ENCODE measurements at places on chromosomes 4 and X. TPM values are rescaled to one million over a fixed set of nuclear protein-coding genes. Genes with fewer than 3 reads are reported as not detected.

The FGF13 gene
- total RNA-seq = 3.3 TPM

The GPR34 gene
- 1.4 TPM for total RNA-seq

The ANK2 gene
- 28.8 TPM for total RNA-seq

The CYTL1 gene
- 0.49 TPM for total RNA-seq

The OPRPN gene
- total RNA-seq = not detected

The FBXL5 gene
- 88.7 TPM for total RNA-seq

The RPS6KA6 gene
- 1.9 TPM for total RNA-seq

The RHOXF2B gene
- total RNA-seq = not detected

- no peak for DNase-seq
Measured at GRCh38 chr4:54992266-54992665, 133.1 kb downstream of the KDR start.

DNA sequence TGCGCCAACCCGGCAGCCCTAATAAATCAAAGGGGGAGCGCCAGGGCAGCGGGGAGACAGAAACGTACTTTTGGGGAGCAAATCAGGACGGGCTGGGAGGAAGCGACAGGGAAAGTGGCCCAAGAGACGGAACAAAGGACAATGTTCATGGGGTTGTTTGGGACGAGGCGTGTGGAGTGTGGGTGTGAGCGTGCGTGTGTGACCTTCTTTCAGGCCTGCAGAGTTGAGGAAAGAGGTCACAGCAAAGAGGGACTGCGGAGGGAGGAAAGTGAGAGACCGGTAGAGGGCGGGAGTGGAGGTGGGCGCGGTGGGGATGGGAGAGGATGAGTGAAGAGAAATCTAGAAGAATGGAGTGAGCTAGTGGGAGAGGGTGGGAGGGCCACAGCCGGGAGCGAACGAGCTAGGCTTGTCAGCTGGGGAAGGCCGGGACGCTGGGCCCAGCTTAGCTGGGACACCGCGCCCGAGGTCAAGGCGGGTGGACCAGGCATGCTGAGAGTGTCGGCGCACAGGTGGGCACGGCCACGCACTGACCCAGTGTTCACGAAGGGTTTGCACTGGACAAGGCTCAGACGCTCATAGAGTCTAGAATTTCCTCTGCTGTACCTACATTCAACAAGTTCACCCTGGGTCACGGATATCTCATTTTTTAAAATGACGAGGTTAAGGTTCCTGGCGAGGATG, 14.7 kb upstream of the PITX2 start:
- no peak for DNase-seq

DNA sequence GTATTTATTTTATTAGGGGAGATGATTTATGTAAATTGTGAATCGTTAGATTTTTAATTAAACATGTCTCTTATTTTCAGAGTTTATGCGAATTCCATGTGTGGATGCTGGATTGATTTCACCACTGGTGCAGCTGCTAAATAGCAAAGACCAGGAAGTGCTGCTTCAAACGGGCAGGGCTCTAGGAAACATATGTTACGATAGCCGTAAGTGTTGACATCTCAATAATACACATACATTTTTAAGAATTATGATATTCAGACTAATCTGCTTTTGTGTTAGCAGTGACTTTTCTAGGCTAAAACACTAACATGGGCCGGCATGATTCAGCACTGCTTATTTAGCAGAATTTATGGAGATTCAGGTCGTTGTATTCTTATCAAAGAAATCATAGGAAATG, 91.2 kb downstream of the RAP1GDS1 start:
- no peak for DNase-seq

DNA sequence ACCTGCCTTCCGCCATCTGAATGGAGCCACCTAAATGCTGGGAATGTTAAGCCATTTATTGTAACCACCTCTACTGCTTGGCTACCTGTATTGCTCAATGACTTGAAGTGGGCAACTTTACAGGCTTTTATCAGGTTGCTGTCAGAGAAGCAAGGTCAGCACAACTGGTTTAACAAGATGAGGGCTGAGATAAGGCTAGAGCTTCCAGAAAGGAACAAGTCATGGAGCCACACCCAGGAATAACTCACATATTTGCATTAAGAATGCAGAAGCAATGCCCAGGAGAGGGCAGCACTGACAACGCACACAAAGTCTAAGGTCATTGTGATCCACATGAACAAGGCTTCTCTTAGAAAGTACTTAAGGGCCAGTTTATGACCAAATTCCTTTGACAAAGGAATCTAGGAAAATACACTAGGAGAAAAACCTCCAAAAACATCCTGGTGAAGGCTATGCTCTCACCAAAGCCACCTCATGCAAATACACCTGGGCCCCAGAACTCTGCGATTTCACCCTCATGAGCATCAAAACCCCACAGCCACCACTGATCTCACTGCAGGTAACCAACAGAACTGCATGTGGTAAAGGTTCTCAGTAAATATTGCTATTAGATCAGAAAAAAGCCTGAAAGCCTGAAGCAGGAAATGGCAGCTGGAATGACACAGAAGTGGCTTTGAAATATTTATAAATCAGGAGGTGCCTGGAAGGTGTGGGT, 15.0 kb upstream of the STS start:
- no peak for DNase-seq

DNA sequence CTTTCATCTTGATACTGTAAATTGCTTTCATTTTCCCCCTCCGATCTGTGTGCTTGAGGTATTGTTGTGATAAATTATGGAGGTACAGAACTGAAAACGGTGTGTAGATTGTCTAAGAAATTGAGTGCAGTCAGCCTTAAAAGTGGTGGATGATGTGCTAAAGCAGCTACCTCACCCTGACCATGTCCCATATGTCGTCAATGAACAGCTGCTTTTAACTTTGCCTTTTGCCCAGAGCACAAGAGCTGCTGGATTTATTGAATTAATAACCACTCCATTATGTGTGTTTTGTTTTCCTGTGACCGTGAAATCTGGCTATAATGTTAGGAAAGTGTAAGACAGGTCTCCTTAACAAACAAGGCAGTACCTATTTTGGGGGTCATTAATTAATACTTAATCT, 581.9 kb upstream of the PITX2 start:
- no peak for DNase-seq

DNA sequence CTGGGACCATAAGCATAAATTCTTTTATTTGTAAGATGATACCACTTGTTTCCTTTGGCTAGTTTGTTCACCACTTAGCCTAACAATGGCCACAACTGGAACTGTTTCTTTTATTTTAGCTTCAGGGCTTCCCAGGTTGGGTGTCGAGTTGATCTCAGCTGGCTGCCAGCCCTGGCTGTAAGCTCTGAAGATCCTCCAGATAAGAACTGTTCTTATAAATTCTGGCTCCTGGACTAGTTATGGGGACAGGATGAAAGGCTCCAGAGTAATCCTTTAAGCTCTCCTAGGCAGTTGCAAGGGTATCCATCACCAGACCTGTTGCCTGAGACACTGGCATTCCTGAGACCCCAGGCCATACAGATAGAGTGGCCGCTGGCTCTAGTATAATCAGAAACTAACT, 129.4 kb upstream of the ACSL4 start:
- no peak for DNase-seq

DNA sequence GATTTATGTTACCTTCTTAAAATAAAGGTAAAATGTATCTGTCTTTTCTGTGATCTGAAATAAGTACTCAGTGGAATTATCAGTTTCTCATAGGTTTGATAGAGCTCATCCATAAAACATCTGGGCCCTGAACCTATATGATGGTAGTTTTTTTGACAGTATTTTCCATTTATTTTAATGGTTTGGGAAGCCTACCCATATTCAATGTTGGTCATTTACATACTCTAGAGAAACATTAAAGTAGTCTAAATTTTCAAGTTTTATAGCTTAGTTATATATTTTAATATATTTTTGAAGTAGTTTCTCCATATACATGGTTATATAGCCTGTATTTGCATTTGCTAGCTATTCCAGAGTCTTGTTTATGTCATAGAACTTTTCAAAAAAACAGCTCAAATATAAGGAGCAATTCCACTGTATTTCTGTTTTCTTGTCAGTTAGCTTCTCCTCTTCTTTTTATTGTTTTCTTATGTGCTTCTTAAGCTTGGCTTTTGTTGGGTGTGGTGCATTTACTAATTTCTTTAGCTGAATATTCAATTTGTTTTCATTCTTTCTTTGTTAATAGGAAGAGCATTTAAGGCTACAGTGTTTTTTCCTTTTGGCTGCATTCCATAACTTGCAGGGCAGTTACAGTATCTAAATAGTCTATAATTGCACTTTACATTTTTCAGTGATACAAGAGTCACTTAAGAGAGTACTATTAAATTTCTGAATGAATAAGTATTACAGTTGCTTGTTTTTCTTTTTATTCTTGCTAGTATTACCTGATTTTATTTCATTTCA, 181.4 kb downstream of the DKK2 start:
- no peak for DNase-seq

DNA sequence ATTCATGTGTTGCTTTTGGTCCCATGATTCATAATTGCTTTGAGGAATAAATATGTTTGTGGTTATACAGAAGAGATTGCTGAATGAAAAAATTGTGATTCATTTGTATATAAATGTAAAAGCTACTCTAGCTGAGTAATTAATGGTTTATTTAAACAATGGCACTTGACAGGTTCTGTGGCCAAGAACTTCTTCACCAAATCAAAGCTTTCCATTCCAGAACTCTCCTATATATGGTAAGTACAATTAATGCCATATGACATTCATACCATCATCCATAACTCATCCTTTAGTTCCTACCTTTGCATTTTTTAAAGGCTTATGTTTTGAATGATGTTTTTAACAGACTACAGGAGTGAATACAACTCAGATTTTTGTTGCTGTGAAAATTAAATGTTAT, 105.8 kb downstream of the REPS2 start:
- DNase-seq = no peak

- DNase-seq = no peak
Measured at GRCh38 chr4:107896646-107897045, 34.7 kb upstream of the CYP2U1 start.

GRCh38 chrX:9899640-9900111, 67.5 kb upstream of the CLDN34 start:
- no peak for DNase-seq

DNA sequence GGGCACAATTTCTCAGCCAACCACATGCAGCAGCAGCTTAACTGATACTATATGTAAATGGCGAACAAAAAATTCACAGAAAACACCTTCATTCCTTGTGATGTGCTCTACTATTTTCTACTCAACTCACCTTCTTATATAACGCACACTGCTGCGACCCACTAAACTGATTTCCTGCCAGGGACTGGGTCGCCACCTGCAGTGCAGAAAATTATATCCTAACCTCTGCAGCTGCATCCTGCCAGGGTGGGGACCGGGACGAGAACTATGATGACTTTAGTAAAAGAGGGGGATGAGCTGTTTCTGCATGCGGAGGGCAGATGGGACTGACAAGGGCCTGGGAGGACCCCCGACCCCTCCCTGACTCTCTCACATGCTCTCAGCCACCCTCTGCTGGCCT, 27.4 kb downstream of the ABLIM2 start:
- DNase-seq = no peak

DNA sequence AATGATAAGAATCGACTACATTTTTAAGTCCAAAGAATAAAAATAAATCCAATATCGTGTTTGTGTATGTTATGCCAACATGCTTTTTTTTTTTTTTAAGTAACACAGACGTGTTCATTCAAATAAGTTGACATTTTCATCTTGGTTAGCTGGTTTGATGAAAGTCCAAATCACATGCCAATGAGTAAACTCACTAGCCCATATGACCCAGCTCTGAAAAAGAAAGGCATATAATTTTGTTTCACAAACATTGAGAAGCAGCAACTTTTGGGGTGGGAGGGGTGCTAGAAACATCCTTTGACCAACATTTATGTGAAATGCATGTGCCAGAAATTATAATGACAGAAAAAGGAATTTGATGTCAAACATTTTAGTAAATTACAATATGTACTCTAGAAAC, 61.6 kb upstream of the SPP1 start:
- no peak for DNase-seq

DNA sequence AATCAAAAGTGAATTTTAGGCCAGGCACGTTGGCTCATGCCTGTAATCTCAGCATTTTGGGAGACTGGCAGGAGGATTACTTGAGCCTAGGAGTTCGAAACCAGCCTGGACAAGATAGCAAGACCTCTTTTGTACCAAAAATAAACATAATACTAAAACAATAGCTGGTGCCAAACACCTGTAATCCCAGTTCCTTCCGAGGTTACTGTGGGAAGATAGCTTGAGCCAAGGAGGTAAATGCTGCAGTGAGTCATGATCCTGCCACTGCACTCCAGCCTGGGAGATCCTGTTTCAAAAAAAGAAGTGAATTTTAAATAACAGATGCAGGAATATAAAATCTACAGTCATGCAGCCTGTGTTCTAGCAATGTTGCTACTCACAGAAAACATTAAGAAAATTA, 488.3 kb downstream of the PPARGC1A start:
- DNase-seq = no peak

- no peak for DNase-seq
Measured at GRCh38 chr4:140926672-140927071, 170.5 kb upstream of the TBC1D9 start.

GRCh38 chr4:145665773-145666172, 14.2 kb upstream of the C4orf51 start:
- no peak for DNase-seq

GRCh38 chrX:9164086-9164485, 130.2 kb upstream of the FAM9B start:
- no peak for DNase-seq

DNA sequence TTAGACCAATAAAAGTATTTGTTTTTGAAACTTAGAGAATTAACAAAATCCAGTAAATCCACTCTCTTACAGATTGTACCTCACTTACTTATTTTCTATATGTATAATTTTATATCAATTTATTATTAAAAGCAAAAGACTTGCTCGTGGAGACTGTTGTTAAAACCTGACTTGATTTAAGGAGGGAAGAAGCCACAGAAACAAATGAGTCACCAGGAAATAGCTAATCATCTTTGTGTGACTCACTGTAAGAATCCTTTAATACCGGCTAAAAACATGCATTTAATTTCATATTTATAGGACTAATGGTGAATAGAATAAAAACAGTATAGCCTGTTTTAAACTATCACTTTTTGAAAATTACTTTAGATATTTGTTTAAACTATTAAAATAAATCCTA, 29.9 kb upstream of the UBE2NL start:
- no peak for DNase-seq

- no peak for DNase-seq
Measured at GRCh38 chrX:48493890-48494364, 14.9 kb upstream of the PORCN start.

- no peak for DNase-seq
Measured at GRCh38 chrX:18099745-18100144, 120.9 kb downstream of the BEND2 start.

Data from lower leg skin (tissue), 4 donors.